ENCODE measurements at places on chromosomes 11 and 22.

GRCh38 chr11:75582895-75583717 is 21.1 kb downstream of the SERPINH1 start:
- peak; percentile 38 for DNase-seq

DNA sequence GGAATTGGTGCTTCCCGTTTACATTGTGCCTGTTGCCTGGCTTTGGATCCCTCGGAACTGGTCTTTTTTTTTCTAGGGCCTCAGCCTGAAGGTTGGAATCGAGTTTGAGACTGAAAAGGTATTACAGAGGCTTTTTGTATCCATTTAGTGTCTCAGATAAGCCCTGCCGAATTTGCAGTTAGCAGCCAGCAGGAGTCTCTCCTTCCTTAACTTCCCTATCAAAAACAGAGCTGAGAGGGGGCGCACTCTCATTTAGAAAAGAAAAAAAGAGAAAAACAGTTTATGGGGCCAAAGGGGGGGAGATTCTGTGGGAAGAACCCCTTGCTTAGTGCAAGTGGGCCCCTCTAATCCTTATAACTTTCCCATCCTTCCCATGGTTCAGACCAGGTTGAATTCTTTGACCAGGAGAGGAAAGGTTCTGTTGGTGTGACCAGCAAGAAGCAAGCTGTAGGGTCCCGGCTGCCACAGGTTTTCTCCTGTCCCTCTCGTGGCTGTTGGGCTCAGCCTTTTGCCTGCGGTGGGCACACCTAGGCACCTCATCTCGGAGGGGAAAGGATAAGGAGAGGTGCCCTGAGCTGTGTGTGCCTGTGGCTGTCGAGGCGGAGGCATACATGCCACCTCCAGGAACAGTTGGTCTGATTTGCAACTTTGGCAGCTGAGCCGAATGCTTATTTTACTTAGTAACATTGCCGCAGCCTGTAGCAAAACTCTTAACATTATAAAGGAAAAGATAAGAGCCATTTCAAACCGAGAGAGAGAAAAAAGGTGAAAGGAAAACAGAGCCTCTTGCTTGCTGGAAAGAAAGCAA is 565.0 kb upstream of the CNTN5 start:
- DNase-seq = no peak

- no peak for DNase-seq
Observed at GRCh38 chr22:33743756-33744155, 176.5 kb downstream of the LARGE1 start.

GRCh38 chr11:16982256-16982671 is 31.9 kb downstream of the PLEKHA7 start:
- peak; percentile 62 for DNase-seq

GRCh38 chr11:61727401-61727811 is 25.0 kb upstream of the MYRF start:
- no peak for DNase-seq

GRCh38 chr11:104895634-104896033 is 2.6 kb downstream of the CASP12 start:
- DNase-seq = no peak

GRCh38 chr11:81032906-81033305 is 1592.1 kb upstream of the TENM4 start:
- DNase-seq = no peak

Data from MM.1S (cell line).